NCI-H1092 (cell line): ENCODE measurements at places on chromosomes 1 and 21.

- DNase-seq = no peak
These were observed 85.8 kb downstream of the MIS18A start for GRCh38 chr21:32193098-32193465.

- DNase-seq = no peak
These were observed 12.5 kb downstream of the TRAF3IP3 start for GRCh38 chr1:209768354-209768774.

DNA sequence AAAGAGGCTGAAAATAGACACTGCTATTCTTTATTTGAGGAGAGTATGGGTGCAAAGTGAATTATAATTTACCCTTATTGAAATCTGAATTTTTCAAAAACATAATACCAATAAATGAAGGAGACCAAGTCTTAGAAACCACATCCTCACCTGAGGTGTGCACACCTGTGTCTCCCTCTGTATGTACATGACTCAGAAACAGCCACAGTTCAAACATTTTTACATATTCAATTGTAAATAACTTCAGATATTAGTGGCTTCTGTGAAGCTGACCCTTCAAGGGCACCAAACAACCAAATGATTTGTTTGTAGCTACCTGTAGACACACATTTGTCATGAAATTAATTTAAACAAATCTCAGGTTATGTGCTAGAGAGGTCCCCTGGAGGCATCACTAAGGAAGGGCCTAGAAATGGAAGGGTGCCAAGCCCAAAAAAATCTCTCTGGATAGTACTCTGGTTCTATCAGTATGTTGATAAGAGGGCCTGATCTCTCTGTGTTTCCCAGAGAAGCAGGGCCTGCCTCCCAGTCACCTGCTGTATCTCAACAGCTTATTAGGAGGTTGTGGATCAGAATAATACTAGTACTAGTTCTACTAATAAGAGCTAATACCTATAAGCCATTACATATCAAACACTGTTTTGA, 28.1 kb downstream of the ERI3 start:
- DNase-seq = no peak

DNA sequence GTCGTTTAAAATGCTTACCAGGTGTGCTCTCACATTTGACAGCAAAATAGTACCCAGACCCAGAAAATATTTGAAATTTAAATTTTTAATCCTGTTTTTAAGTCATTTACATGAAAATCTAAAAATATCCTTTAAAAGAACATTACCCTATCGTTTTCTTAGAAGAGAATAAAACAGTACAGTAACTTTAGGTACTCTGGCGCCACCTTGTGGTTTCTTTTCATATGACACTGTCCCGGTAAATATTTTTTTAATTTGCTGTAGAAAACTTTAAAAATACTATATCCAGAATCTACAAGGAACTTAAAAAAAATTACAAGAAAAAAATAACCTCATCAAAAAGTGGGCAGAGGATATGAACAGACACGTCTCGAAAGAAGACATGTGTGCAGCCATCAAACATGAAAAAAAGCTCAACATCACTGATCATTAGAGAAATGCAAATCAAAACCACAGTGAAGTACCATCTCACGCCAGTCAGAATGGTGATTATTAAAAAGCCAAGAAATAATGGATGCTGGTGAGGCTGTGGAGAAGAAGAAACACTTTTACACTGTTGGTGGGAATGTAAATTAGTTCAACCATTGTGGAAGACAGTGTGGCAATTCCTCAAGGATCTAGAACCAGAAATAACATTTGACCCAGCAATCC, 129.2 kb downstream of the RGS21 start:
- no peak for DNase-seq

DNA sequence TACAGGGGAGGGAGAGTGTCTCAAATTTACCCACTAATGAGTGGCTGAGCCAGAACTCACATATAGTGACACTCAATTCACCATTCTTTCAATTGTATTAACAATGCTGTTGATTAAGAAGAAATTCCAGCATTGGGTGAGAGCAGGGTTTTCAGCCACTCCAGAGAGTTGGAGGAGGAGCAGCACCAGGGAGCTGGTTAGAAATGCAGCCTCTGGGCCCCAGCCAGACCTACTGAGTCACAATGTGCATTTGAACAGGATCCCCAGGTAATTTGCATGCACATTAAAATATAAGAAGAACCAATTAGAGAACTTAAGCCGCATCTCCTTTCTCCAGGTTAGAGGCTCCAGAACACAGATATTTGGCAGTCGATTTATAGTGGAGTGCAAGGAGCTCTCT, 41.8 kb downstream of the TNR start:
- DNase-seq = no peak

DNA sequence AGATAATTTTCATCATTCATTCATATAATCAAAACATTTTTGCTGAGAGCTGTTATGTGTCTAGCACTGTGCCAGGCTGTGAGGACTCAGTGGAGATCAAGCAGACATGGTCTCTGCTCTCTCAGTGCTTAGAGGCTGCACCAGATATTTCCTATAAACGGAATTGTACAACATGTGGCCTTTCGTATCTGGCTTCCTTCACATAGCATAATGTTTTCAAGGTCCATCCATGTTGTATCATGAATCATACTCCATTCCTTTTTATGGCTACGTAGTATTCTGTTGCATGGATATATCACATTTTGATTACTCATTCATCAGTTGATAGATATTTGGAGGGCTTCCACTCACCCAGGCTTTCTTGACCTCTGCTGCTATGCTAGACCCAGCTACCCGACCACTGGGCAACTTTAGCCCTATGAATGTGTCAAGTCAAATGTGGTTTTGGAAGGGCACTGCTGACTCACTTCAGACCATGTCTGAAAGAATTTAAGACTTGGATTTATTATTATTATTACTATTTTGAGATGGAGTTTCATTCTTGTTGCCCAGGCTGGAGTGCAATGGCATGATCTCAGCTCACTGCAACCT, 18.5 kb downstream of the NCF2 start:
- DNase-seq = no peak
